Skin of body (tissue), 3 donors: ENCODE measurements at places on chromosomes 12 and 14. TPM values are rescaled to one million over a fixed set of nuclear protein-coding genes. Genes with fewer than 3 reads are reported as not detected.

The DDX47 gene
- 63.4 TPM for total RNA-seq

The SIRT4 gene
- total RNA-seq, result 3.3 TPM

The GPD1 gene
- total RNA-seq, result 163 TPM

GRCh38 chr12:18261273-18261672 lies at the start of gene PIK3C2G:
TSS of gene PIK3C2G (plus strand) at chr12:18261518. CDS start at chr12:18282082, 20,564 bp downstream.
- no peak for DNase-seq

DNA sequence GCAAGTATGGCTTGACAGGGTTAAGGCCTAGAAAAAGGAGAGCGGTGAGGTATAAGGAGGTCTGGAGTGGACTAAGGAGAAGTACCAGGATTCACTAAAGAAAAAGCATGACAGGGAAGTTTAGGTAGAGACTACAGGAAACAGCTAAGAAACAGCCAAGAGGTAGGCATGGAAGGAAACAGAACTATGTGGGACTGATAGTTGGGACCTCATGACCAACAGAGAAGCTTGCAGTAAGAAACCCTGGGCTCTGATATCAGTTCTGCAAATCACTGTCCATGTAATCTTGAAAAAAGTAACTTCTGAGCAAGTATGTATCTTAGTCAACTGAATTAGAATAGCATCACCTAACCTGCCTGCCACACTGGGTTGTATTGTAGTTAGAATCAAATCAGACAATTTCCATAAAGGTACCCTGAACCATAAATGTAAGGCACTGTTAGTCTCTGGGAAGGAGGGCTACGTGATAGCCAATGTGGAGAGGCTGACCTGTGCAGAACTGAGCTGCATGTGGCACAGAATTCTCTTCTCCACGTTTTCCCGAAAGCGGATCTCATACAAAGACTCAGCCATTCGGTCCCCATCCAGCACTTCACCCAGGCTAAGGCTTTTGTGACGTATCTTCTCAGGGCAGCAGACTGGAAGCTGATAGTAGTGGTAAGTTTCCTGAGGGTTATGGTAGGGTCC lies 912 bp downstream of the TM9SF1 start:
- DNase-seq, result no peak

- DNase-seq, result no peak
Observed at GRCh38 chr12:130825771-130826150, 13.3 kb downstream of the STX2 start.

DNA sequence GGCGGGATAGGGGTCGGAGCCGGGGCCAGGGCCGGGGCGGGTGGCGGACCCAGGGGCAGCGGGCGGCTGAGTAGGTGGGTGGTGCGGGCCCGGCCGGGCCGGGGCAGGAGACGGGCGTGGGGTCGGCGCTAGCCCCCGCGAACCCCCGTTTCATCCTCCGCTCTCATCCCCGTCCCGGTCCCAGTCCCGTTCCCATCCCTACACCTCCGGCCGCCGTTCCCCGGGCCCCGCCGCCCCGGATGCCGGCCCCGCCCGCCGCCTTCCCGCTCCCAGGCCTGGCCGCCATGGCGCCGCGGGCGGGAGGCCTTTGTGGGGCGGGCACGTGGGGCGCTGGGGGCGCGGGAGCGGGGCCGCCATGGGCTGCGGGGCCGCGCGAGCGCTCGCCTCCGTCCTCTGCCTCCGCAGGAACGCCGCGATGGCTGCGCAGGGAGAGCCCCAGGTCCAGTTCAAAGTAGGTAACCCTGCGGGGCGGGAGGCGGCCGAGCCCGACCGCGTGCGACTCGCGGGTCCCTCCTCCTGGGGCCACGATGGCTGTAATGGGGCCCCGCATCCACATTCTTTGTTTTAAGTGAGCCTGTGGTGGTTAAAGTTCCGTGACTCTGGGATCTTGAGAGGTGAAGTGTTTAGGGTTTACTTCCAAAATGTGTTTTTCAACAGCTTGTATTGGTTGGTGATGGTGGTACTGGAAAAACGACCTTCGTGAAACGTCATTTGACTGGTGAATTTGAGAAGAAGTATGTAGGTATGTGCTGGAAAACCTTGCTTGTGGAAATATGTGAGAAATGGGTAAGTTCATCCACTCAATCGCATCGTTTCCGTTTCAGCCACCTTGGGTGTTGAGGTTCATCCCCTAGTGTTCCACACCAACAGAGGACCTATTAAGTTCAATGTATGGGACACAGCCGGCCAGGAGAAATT lies 572 bp downstream of the RAN start:
- DNase-seq, result no peak

- DNase-seq, result no peak
Observed at GRCh38 chr14:64324895-64325294, 30.7 kb upstream of the ESR2 start.

GRCh38 chr12:77308056-77308455 lies 242.7 kb upstream of the E2F7 start:
- DNase-seq, result no peak

GRCh38 chr14:28756884-28757570 lies 9.6 kb upstream of the FOXG1 start:
- DNase-seq, result no peak

DNA sequence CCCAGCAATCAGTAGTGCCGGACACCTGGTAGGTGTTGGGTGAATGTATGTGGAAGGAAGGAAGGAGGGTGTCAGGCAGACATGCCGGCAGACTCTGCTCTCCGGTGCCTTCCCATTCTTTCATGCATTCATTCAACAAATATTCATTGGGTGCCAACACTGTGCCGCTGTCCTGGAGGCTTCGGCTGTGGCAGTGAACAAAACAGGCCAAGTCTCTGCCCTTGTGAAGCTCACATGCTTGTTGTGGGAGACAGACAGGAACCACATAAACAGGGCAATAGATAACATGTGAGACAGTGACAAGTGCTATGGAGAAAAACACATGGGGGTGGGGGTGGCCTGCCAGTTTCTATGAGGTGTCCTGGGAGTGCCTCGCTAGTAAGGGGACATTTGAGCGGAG lies 56.5 kb upstream of the ATF1 start:
- DNase-seq, result no peak

DNA sequence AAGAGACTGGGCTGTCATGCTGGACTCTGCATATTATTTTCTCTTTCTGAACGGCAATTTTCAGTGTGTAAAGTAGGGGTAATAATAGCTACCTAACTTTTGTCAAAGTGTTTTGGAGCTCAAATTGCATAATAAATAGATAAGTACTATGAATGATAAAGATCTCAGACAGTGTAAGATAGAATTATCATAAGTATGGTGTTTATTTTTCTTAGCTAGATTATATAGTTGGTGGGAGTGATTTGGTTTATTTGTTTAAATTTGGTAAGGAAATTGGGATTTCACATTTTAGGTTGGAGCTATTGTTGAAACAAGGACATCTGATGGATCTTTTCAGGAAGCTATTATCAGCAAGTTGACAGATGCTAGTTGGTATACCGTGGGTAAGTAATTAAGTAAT lies 7.4 kb downstream of the ARID4A start:
- DNase-seq, result no peak

DNA sequence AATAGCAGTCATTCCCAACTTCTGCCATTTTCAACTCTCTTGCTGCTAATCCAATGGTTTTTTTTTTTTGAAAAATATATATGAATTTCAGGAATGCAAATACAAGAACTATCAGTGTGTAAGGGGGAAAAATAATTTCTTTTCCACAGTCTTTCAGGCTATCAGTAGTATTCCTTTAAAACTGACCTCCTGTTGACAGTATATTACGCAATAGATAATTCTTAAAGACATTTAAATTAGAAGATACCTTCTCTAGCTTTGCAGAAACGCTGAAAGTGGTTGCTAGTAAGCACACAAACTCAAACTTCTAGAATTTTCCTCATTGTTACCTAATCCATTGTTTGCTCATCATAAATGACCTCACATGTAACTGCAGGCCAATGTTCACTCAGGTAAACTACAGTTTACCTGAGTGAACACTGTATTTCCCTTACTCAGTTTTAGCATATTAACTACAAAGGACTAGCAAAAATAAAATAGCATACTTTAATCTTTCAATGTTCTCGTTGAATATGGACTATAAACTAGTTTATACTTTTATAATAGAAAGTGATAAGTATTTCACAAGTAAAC lies at the start of gene C12orf50:
C12orf50 (minus strand) TSS at position 309 of the 573 bp plus-strand sequence. CDS start 2,439 bp downstream, outside the sequence.
- DNase-seq, result no peak

DNA sequence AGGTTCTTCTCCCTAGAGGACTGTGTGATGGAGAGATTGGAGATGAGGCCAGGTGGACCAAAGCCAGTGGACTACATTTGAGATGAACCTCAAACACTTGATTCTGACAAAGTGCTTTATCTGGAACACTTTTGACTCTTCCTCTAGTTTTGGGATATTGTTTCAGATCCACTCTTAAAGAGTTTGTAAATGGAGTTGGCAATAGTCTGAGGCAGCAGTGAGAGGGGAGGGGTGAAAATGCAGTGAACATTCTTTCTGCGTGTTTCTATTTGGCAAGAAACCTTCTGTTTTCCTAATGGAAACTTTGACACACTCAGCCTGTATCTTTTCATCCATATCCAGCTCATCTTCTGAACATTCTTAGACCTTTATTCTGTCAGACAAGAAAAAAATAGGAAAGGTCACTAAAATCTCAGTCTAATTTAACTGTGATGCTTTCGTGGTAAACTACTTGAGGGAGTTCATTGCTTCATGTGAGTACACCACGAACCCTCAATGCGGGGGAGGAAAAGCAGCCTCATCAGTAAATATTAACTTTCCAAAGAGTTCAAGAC lies 57.4 kb upstream of the KCNJ8 start:
- peak; percentile 89 for DNase-seq

- no peak for DNase-seq
Observed at GRCh38 chr12:28223858-28224257, 33.6 kb downstream of the CCDC91 start.

- DNase-seq, result no peak
Observed at GRCh38 chr14:95261616-95262510, 57.8 kb downstream of the CLMN start.
